Activated CD8-positive, alpha-beta memory T cell treated with anti-CD3 and anti-CD28 coated beads for 36 hours (primary cell): ENCODE measurements at places on chromosomes 2 and 18. TPM values are rescaled to one million over a fixed set of nuclear protein-coding genes. Genes with fewer than 3 reads are reported as not detected.

The SNORC gene
- total RNA-seq, result 1.3 TPM

The OSBPL1A gene
- 0.89 TPM for total RNA-seq

The NCKAP5 gene
- not detected for total RNA-seq

The PFN4 gene
- not detected for total RNA-seq

The AMER3 gene
- total RNA-seq, result not detected

The RAPGEF4 gene
- total RNA-seq, result not detected

The ZNF236 gene
- total RNA-seq, result 13.1 TPM

The SPATS2L gene
- 14.1 TPM for total RNA-seq

The MALL gene
- total RNA-seq, result 0.65 TPM

The CFAP221 gene
- not detected for total RNA-seq

The RRM2 gene
- 468 TPM for total RNA-seq

The CTLA4 gene
- 63.7 TPM for total RNA-seq

The RND3 gene
- not detected for total RNA-seq

The UPP2 gene
- not detected for total RNA-seq

The ACADL gene
- total RNA-seq, result not detected

The HOXD11 gene
- total RNA-seq, result not detected

The SCLY gene
- 87.1 TPM for total RNA-seq

The POTEC gene
- not detected for total RNA-seq

The GKN2 gene
- total RNA-seq, result not detected

The ITGA4 gene
- 127 TPM for total RNA-seq

The MC5R gene
- not detected for total RNA-seq

The SLC23A3 gene
- 1.8 TPM for total RNA-seq

The CFC1 gene
- not detected for total RNA-seq

The PKDCC gene
- 0.13 TPM for total RNA-seq

The AQP12A gene
- not detected for total RNA-seq

The TSN gene
- total RNA-seq, result 89.5 TPM

The MAL gene
- total RNA-seq, result 29.5 TPM

The RPRM gene
- total RNA-seq, result not detected

The LRATD1 gene
- not detected for total RNA-seq

The YES1 gene
- total RNA-seq, result 32.2 TPM

The POLR1A gene
- 61.2 TPM for total RNA-seq

The WNT6 gene
- 0.13 TPM for total RNA-seq
